ENCODE measurements at places on chromosomes 5 and 9.

DNA sequence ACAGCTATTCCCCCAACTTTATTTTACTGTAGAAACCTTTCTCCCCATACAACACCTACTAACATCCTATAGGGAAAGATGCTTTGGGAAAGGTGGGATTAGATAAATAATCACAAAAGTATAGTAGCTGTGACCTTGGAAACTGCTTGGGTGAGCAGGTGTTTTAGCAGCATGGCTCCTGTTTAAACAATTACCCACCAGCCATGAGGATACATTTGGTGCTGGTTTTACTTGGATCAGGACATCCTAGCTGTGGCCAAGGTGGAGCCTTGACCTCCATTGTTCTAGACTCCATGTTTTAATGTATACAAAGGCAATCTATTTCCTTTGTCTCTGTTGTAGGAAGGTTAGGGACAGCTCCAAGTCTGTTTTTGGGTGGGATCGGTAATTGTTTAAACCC, 56.8 kb upstream of the ALDH1B1 start:
- no peak for DNase-seq

DNA sequence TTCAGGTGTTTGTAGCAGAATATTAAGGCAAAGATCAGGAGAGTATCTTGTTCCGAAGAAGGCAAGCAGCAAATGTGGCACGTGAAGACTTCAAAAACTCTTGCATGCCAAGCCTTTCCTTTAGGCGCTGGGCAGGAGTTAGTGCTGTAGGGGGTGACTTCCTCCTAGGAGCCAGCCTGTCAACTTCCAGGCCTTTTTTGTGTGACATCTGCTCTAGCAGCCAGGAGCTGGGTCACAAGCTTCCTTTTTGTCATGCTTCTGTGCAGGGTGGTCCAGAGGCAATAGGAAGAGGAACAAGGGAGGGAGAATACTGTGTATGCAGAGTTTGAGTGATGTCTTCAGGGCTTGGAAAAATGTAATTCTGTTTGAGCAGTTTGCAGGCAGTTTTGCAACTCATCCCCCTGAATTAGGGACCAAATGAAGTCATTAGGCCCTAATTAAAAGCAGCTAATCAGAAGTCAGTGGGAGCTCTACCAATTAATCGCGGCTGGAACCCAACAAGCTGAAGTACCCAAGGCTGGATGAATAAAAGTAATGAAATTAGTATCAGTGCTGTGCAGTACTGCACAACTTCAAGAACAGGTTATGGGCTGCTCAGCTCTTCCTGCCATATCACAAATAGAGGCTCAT, 53.5 kb downstream of the TLR4 start:
- peak; percentile 9 for DNase-seq

GRCh38 chr9:87818308-87818707, 64.4 kb upstream of the SPATA31E1 start:
- DNase-seq, result no peak

DNA sequence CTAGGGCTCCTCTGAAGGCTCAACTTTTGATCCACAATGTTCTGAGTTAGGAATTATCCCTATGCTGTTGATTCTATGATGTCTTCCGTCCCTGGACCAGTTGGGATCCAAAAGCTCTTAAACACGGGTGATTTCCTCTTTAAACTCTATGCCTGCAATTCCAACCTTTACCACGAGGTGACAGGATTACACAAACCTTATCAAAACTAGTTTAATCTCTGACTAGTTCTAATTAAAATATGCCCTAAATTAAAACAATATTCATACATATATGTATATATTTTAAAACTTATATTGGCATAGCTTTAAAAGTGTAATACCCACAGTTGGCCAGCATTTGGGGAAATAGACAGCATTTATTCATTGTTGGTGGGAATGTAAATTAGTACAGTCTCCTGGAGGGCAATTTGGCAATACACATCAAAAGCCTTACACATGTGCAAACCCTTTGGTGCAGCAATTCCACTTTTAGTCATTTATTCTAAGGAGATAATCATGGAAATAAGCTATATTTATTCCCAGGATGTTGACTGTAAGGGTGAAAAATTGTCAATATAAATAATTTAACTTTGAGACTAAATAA, 51.6 kb upstream of the PHYKPL start:
- no peak for DNase-seq

- DNase-seq, result no peak
Observed at GRCh38 chr5:163079618-163080017, 357.8 kb upstream of the CCNG1 start.

DNA sequence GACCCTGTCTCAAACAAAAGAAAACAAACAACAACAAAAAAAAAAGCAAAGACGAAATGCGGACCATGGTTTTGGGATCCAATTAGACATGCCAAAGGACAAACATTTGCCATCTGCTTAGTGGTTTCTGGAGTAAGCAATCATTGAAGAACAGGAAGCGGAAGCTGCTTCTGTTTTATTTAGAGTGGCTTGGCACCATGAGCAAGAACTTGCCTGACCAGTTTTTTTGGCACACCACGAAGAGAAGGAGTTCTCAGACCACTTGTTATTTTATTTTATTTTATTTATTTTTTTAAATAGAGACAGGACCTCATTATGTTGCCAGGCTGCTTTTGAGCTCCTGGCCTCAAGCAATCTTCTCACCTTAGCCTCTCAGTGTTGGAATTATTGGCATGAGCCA, 17.0 kb downstream of the BTF3 start:
- peak; percentile 66 for DNase-seq

DNA sequence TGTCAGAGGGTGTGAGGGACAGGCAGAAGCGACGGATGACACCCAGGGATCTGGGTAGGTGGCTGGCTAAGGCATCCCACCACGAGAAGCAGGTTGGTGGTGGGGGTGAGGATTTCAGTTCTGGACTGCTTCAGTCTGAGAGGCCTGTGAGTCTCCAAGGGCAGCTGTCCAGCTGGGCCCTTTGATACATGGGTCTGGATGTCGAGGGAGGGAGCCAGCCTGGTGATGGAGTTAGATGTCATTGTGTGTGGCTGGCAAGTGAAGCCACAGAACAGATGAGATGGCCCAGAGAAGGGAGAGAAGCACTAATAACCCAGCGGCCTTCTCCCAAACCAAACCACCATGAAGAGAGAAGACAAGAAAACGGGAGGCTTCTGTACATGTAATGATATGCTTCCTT, 11.1 kb downstream of the MED27 start:
- no peak for DNase-seq

DNA sequence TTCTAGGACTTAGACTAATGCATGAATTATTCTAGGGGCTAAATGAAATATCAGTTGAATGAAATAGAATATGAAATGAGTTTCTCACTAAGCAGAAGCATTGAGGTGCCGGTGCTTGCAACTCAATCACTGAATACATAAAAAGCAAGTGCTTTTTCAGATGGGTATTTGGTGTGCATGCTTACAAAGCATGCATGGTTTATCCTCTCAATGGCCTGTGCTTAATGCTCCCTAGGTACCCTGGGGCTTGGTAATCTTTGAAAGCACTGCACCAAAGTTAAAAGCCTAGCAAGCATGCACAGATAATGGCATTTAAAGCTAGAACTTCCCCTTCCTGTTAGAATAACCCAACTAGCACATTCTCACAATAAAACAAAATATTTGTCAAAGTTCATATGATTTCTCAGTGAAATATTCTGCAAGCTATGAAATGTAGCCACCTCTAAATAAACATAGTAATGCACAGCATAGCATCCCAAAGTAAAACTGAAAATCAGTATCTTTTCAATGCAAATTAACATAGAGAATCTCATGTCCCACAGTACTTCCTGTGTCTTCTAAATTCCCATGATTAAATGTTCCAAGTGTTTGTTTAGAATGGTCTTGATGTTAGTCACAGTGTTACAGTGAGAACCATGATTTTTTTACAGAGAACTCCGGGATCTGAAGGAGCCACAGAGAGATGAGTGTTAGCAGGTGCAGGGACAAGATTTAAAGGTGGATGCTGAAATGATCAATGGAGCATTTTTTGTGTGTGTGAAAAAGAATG, 143.4 kb upstream of the CDH6 start:
- no peak for DNase-seq

GRCh38 chr9:115665519-115665918, 488.1 kb upstream of the PAPPA start:
- DNase-seq, result no peak

DNA sequence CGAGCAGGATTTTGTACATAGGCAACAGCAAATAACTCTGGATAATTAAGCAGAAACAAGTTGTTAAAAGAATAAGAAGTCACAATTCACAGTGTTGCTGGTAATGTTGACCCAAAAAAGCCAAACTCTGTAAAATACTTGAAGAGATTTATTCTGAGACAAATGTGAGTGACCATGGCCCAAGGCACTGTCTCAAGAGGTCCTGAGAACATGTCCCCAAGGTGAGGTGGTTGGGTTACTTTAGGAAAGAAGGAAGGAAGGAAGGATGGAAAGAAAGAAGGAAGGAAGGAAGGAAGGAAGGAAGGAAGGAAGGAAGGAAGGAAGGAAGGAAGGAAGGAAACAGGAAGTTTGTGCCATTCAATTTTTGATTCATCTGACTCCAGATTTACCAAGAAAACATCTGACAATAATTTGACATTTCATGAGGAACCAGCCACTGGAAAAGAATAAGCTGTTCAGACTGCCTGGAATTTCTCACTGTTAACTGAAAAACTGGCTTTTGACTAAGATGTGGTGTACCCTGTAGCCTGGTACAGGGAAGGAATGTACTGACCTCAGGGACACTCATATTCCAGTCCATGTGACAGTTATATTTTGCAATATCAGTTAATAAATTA, 295.9 kb upstream of the TNC start:
- no peak for DNase-seq

GRCh38 chr9:108934323-108934893, at the start of gene ABITRAM:
ABITRAM (plus strand) TSS chr9:108934400; CDS start chr9:108934487, 87 bp downstream.
- peak; percentile 83 for DNase-seq

DNA sequence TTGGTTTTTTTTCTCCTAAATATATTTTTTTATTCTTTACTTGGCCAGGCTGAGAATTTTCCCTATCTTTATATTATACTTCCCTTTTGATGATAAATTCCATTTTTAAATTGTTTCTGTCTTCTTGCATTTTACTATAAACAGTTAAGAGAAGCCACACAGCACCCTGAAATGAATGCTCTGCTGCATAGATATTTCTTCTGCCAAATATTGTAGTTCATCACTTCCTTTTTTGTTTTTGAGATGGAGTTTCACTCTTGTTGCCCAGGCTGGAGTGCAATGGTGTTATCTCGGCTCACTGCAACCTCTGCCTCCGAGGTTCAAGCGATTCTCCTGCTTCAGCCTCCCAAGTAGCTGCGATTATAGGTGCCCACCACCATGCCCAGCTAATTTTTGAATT, 8.5 kb upstream of the INIP start:
- no peak for DNase-seq
